ENCODE measurements at places on chromosomes 16 and 17. TPM values are rescaled to one million over a fixed set of nuclear protein-coding genes. Genes with fewer than 3 reads are reported as not detected.

The SCGB1C2 gene
- not detected for total RNA-seq

The STX1B gene
- 7.3 TPM for total RNA-seq

The CTRB2 gene
- not detected for total RNA-seq

The ELP5 gene
- total RNA-seq, result 17.5 TPM

The SLC16A6 gene
- 0.09 TPM for total RNA-seq

The OTOP3 gene
- total RNA-seq, result not detected

The HEATR9 gene
- total RNA-seq, result not detected

The TP53 gene
- 54.9 TPM for total RNA-seq

The MYO1D gene
- total RNA-seq, result 6.2 TPM

The PPM1E gene
- 18.8 TPM for total RNA-seq

The TPSD1 gene
- total RNA-seq, result not detected

The QRICH2 gene
- total RNA-seq, result 2.3 TPM

The TANC2 gene
- 6.0 TPM for total RNA-seq

The BAHCC1 gene
- total RNA-seq, result 3.4 TPM

The SRCIN1 gene
- 15.6 TPM for total RNA-seq

The IGSF6 gene
- not detected for total RNA-seq

The PHLPP2 gene
- total RNA-seq, result 11.7 TPM

The SPATA22 gene
- not detected for total RNA-seq

The CDK5RAP3 gene
- total RNA-seq, result 168 TPM

The PLXDC1 gene
- total RNA-seq, result 2.5 TPM

The PRSS53 gene
- 2.3 TPM for total RNA-seq

The KCNG4 gene
- total RNA-seq, result not detected

The PRSS33 gene
- 0.73 TPM for total RNA-seq

The TRAPPC1 gene
- total RNA-seq, result 30.9 TPM

The P3H4 gene
- total RNA-seq, result 18.7 TPM

The KRTAP1-1 gene
- not detected for total RNA-seq

The CACNG3 gene
- not detected for total RNA-seq

The JPH3 gene
- 7.1 TPM for total RNA-seq

The NLRC3 gene
- not detected for total RNA-seq

The HOXB6 gene
- total RNA-seq, result not detected

The TEKT5 gene
- 0.07 TPM for total RNA-seq

The C16orf96 gene
- total RNA-seq, result 0.99 TPM

Measured in neural progenitor cell (in vitro differentiated cells).